ENCODE measurements at places on chromosomes 13 and 19.

- peak; percentile 57 for DNase-seq
Measured at GRCh38 chr13:50512474-50513299, 330.8 kb downstream of the DLEU7 start.

DNA sequence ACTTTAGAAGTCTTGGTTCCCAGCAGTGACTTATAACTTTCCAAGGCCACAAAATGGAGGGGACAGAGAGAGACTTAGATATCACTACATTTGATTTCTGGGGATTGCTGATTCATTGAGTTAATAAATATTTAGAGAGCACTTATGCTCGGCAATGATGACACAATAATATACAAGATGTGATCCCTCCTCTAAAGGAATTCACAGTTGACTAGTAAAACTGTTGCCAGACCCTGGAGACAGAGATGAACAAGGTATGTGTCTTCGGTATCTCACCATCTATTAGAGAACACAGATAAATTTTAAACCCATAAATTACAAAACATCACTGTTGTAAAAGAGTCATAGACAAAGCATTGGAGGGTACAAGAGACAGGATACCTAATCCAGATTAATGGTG, 437.5 kb downstream of the FOXO1 start:
- DNase-seq = no peak

DNA sequence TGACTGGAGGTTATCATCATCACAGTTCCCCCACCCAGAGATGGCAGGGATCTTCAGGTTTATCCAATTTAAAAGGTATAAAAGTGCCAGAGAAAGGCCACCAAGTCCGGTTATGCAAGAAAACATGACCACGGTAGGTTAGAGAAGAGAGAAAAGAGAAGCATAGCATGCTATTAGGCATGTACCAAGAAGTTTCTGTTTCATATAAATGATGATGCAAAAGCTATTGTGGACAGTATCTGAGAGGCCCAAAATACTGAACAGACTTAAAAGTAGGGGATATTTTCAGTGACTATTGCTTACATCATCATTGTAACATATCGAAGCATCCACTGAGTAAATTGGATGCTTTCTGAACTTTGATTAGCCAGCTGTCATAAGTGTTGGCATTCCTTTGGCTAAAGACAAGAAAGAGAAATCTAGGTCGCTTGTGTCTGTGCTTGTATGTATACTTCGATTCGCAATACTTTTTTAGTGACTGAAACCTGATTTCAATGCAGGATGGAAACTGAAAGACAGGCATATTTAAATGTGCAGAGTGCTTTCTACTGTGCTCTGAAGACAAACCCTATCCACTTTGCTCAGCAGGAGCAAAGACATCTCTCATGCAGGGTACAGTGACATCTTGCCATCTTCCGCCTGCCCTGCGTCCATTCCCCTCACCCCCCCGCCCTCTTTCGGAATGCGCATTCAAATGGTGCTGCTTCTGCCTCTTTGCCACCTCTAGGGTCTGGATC, 180.3 kb downstream of the SHISA2 start:
- no peak for DNase-seq

- DNase-seq = peak; percentile 68
Measured at GRCh38 chr19:50361290-50362029, 4.0 kb downstream of the NAPSA start.

DNA sequence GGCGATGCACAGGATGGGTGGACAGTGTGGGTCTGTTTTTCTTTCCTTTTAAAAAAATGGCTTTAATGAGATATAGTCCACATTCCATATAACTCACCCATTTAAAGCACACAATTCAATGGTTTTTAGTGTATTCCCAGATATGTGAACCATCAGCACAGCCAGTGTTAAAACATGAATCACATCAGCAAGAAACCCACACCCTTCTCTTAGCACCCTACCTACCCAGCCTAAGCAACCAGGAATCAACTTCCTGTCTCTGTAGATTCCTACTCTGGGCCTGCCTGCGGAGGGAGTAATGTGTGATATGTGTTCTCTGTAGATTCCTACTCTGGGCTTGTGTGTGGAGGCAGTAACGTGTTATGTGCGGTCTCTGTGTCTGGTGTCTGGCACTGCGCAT, 11.9 kb downstream of the TMEM255B start:
- DNase-seq = no peak

GRCh38 chr13:111047326-111047725, 67.8 kb upstream of the ARHGEF7 start:
- no peak for DNase-seq

GRCh38 chr19:51122112-51122981, 2.4 kb upstream of the SIGLEC9 start:
- no peak for DNase-seq

DNA sequence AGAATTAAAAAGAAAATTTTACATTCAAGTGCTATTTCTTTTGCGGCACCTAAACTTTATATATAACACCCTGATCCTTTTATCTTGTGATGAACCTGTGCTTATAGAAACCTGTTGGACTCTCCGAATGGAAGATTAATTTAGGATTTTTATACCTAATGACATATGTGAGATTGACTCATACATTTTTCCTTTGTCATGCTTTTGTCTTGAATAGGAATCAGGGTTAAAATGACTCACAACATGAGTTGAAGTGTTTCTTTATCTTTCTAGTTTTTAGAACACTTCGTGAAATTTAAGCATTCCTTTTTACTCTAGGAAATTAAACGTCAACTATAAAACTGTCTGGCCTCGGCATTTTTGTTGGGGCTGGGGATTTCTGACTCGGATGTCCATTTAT, 378.9 kb downstream of the PCDH20 start:
- no peak for DNase-seq

DNA sequence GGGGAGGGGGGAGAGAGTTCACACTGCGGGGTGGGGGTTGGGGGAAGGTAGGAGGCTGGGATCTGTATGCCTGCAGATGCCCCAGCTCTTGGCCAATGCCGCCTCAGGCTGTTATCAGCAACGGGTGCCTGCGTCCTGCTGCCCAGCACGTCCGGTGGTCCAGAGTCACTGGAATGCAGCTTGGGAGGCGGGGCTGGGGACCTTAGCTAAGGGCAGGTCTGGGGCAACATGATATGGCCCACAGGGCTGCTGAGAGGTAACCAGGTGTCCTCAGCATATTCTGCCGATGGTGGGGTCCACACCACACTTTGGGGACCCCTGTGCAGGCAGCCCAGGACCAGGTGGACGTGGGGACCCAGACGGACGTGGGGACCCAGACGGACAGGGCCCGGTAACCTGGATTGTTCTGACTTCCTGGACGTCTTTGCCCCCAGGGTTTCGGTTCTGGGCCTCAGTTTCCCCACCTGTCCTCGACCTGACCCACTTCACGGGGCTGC, 668 bp upstream of the ARHGAP45 start:
- DNase-seq = no peak

DNA sequence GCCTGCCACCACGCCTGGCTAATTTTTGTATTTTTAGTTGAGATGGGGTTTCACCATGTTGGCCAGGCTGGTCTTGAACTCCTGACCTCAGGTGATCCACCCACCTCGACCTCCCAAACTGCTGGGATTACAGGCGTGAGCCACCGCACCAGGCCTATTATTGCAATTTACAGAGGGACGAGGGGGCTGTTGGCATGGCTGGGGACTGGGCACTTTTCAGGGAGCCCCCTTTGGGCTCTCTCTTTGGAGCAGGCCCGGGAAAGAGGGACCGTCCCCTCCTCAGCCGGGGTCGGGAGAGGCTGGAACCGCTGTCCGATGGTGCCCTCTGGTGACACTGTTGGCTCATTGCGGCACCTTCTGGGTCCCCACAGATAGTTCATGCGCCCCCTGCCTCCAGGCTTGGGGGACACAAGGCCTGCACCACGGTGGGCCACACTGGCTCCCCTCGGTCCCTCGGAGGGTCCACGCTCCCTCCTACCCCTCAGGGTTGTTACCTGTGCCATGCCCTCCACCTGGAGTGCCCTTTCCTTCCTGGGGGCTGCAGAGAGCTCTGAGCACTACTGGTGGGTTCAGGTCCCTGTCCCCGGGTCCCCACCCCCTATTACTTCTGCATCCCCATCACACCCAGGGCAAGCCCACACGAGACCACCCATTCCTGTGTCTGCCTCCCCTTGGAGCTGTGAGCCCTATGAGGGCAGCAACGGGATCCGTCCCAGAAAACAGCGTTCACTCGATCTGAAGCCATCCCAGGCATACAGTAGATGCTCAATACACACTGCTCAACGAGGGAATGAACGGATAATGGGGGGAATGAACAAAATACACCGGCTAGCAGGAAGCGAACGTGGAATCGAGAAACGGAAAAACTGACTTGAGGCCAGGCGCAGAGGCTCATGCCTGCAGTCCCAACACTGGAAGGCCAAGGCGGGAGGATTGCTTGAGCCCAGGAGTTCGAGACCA, 12.5 kb downstream of the FEM1A start:
- DNase-seq = peak; percentile 73

DNA sequence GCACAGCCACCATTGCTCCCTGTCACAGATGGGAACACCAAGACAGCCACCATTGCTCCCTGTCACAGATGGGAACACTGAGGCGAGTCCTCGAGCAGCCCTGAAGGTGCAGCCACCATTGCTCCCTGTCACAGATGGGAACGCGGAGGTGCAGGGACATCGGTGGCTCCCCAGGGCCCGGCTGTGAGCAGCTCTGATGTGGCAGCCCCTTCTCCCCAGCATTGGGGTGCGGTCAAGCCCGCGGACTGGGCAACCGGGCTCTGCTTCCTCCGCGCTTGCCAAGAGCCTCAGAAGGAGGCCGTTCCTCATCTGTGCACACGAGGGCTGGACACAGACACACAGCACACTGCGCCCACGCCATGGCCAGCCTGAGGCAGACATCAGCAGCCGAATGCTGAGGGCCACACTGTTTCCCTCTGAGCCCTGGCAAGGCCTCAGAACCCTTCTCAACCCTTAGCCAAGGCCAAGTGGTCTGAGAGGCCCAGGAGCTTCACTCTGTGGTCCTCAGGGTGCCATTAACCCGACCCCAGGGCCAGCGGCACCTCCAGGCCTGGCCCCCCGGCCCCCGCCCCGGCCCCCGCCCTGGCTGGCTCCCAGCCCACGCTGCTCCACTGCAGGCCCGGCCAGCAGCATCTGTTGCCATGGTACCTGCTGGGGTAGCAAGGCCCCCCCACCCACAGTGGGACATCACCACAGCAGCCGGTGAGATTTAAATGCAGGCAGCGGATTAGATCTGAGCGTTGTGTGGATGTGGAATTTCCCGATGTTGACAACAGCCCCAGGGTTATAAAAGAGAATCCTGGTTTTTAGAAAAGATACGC, 18.4 kb downstream of the C2CD4C start:
- DNase-seq = no peak

- DNase-seq = no peak
Measured at GRCh38 chr13:109718726-109719125, 67.7 kb downstream of the IRS2 start.

- no peak for DNase-seq
Measured at GRCh38 chr13:25717666-25718197, 334.1 kb downstream of the SHISA2 start.

DNA sequence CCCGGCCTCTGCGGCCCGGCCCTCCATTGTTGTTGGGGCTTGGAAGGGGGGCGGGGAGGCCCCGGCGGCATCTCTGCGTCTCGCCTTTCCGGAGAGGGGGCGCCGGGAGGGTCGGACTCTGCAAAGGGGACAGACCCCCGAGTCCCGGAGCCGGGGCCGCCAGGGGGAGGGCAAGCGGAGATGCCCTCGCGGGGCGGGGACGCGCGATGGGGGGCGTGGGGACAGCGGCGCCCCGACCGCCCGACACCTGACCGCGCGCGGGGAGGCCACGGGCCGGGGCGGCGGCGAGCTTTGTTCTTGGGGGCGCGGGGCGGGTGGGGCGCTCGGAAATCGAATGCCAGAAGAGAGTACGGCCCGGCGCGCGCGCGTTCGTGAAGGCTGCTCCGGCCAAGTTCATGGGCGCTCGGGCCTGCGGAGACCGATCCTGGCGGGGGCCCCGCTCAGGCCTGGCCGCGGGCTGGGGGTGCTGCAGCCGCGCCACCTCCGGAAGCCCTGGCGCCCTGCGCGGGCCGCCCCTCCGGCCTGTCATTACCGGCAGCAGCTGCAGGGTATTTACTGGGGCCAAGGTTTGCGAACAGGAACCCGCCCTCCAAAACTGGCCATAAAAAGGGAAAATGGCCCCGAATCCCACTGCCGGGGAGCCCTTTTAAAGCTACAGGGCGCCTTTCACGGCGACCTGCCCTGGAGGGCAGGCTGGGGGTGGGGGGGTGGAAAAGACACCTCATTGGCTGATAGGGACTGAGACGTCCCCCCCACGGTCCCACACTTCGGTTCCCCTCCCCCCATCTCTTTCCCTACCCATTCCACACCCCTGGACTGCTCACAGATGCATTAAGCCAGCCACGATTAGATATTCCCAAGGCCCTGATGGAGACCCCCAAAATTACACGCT, 11.1 kb upstream of the NANOS3 start:
- DNase-seq = no peak

GRCh38 chr19:45177817-45178261, at the start of gene TRAPPC6A:
Gene TRAPPC6A, minus strand, starts transcription at chr19:45178237. Its CDS starts 19 bp downstream, at chr19:45178218.
- DNase-seq = no peak

DNA sequence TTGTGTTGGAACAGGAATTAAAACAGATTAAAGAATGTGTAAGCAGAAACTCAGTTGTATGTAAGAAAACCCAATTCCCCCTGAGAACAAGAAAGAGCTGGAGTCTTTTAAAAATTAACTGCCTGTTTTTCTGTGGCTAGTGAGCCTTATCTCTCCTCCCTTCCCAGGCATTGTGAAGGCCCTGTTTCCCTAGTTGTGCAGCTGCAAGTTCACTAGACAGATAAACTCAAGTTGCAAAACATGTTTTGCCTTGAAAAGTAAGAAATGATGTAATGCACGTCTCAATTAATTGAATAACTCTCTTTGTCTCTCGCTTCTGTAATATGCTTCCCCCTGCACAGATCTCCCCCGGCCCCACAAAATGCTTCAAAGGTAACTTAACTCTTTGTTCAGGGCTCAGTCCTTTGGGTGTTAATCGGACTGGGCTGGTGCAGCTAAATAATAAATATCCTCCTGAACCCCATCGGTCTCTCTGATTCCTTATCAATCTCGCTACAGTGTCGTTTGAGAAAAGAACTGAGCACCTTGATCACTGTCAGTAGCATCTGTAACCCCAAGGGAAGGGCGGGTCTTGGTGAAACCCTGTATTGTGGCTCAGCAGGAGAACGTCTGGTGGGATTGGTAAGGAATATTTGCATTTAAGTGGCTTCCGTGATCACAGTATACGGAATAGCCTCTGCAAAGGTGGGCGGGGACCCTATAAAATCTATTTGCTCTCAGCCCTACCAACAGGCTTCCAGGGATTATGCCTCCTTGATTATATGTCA, 1.6 kb upstream of the ZNF556 start:
- no peak for DNase-seq

- no peak for DNase-seq
Measured at GRCh38 chr19:43499042-43499441, 5.5 kb downstream of the PHLDB3 start.

DNA sequence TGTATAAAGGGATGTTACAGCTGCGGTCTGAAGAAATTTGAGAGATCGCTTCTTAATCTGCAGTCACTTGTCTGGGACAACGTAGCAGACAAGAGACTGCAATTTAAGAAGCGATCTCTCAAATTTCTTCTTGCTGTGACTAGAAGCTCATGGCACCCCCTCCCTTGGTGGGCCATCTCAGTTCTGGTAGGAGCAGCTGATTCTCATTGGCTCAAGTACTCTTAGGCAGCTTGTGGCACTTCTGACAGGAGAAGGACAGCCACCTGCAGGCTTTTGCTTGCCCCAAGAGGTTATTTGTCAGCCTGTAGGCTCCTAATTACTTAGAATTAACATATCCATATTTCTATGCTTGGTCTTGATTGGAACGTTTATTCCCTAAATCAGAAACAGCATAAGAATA, 503.0 kb downstream of the DCT start:
- DNase-seq = no peak

- no peak for DNase-seq
Measured at GRCh38 chr13:65763811-65764210, 1466.3 kb downstream of the PCDH9 start.

- no peak for DNase-seq
Measured at GRCh38 chr13:32176696-32177095, 138.5 kb downstream of the ZAR1L start.

All from activated CD4-positive, alpha-beta memory T cell treated with anti-CD3 and anti-CD28 coated beads for 36 hours (primary cell).